ENCODE measurements at places on chromosomes 4 and X.

DNA sequence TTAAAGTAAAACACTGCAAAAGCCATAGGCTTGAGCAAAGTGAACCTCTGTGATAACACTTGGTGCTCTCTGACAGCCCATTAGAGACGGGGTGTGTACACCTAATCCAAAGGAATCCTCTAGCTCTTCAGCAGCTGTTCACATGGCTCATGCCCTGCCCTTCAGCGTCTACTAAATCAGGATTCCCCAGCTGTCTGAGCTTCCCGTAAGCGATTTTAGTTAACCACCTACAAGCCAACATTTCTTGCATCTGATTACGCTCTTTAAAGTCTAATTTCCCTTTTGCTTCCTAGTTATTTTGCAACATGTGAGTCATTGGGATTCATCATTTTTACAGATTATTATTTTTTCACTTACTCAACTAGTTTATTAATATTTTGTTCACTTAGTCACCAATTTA, 6.5 kb downstream of the DMD start:
- DNase-seq = peak; percentile 39

GRCh38 chr4:22778547-22779163, 85.9 kb downstream of the GBA3 start:
- no peak for DNase-seq

DNA sequence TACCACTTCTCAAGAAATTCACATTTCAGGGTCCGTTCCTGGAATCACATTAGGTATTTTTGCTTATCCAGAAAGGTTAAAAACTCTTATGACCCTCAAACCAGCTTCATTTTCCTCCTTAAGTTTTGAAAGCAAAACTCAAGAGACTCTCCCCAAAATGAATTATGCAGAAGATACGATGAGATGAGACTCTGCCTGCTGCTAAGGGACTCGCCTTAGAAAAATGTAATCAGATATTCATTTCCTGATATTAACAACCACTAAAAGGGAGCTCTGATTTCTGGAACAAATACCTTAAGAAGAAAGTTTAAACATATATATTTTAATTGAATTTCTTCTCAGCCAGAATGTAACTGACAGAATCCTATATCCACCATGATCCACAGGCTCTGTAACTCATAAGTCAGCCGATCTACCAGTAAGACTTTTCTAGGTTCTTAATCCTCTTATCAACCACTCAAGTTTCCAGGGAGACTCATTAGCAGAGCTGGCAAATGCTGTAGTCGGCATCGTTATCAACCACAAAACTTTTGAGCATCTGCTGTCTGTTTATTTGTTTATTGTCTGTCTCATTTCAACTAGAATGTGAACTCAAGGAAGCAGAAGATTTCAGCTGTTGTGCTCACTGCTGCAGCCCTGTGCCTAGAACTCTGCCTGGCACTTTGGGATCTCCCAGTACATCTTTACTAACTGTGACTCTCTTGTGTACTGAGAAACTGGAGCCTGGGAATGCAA, 112.5 kb downstream of the LDB2 start:
- DNase-seq = no peak

- no peak for DNase-seq
These were observed 8.7 kb downstream of the GAB1 start for GRCh38 chr4:143345356-143345755.

- no peak for DNase-seq
These were observed 13.4 kb downstream of the ADH1C start for GRCh38 chr4:99339172-99339571.

GRCh38 chr4:100882661-100883060, 364.8 kb upstream of the EMCN start:
- no peak for DNase-seq

GRCh38 chr4:71446479-71447081, 107.8 kb downstream of the SLC4A4 start:
- no peak for DNase-seq

DNA sequence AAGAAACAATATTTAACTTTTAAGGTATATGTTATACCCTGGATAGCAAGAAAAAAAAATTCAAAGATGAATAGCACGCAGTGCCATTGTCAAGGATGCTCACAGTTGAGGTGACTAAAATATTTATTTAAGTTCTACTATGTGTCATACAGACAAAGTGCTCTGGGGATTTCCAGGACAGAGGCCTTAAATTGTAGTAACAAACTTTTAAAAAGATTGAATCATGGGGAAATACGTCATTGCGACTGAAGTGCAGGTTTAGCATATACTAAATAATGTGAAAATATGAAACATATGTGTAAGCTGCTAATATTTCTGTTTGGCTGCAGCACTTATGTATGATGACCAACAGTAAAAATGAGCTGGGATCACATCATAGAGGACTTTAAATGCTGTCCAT, 748.0 kb upstream of the PCDH7 start:
- no peak for DNase-seq

DNA sequence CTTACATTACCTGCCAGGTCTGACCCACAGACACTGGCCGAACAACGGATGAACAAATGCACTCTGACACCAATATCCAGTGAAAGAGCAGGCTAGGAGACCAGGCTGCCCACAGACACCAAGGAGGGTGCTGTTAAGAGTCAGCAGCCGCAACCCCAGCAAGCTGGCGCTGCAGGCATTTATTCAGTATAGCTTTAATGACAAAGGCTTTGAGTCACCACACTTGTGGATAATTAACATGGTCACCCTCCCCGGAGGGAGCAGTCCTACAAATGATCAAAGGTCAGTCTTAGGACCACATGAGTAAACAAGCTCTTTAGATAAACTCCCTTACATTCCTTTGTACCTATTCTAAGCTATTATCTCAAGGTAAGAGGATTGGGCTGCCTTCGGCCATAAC, 368.5 kb upstream of the GRID2 start:
- DNase-seq = no peak

DNA sequence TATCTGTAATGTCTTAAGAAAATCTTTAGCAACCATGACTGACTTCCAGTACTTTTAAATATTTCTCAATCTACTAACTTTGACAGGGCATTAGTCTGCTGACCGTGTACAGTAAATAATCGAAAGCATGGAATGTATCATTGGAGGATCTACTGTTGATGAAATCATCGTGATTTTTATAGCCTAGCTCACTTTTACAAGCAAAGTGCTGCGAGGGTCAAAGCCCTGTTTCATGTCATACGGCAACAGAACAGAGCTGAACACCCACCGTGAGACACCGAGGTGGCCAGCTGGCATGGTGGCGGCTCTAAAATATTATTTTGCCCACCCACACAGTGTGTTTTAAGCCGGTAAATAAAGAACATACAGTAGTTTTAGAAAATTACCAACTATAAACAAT, 679.3 kb downstream of the FAT4 start:
- no peak for DNase-seq

GRCh38 chr4:151922811-151923210, 162.0 kb upstream of the GATB start:
- no peak for DNase-seq

DNA sequence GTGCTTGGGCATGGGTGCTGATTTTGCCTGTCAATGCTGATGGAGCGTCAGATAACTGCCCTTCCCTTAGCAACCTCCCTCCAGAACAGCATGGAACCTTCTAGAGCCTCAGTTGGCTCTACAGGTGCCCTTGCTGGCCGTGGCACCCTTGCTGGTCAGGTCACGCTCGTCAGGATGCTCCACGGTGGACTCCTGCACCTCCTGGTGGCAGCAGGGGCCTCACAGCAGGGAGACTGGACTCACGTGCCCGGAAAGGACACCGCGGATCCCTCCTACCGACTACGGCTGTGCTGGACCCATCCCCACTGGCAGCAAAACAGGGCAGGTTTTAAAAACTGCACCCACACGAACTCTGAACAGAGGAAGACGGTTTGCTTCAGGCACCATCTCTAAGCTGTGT, 82.1 kb upstream of the AFAP1 start:
- no peak for DNase-seq

- peak; percentile 46 for DNase-seq
These were observed 56.6 kb upstream of the SLC6A14 start for GRCh38 chrX:116379854-116380253.

GRCh38 chrX:1106478-1107210, 105.8 kb downstream of the CRLF2 start:
- no peak for DNase-seq

DNA sequence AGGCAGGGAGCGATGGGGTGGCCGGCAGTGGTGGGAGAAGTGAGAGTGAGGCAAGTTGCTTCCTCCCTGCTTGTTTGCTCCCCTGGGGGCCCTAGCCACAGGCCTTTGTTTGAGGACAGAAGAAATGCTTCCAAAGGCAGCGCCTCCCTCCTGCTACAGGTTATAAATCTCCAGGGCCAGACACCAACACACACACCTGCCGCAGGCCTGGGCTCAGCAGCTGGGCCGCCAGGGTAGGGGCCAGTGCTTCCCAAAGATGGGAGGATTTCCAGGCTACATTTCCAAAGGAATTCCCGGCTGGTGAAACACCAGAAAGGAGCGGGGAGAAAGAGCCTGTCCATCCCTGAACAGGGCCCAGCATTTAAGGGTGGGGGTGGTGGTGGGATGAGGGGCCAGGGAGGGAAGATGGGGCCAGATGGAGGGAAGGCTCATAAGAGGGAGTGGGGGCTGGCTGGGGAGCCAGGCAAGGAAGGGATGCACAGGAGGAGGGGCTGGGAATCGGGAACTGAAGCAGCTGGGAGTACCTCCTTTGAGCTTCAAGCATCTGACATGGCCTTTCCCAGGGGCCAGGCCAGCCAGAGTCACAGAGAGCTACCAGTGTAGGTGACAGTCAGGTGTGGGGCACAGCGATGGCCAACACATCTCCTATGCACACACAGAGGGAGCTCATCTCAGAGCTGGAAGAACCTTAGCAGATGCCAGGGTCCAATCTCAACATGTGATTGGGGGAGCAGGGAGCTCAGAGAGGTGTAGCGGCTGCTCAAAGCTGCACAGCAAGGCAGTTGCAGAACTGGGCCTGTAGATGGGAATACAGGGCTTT, 143.9 kb downstream of the PJA1 start:
- DNase-seq = peak; percentile 72

DNA sequence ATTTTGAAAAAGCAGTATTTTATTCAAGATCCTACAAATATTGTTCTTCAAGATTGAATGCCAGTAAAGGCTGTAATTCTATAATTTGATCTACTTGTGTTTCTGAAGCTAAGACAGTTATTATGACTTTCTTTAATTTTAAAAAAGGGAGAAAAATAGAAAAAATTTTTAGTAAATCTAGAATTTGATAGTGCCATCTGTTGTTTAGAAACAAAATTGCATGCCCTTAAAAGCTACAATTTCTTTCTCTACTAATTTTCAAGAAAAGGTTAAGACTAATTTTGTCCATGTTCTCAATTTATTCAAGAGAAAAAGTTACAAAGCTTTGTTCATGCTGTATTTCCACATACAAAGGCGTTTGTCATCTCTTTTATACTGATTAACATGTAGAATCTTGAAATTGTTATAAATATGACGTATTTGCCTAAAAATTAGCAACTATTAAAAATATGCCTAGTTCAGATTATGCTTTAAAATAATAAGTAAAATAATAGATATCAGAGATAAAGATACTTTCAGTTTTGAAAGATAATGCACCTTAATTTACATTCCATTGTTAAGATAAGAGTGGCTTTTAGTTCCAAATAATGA, 25.6 kb upstream of the MMRN1 start:
- no peak for DNase-seq

DNA sequence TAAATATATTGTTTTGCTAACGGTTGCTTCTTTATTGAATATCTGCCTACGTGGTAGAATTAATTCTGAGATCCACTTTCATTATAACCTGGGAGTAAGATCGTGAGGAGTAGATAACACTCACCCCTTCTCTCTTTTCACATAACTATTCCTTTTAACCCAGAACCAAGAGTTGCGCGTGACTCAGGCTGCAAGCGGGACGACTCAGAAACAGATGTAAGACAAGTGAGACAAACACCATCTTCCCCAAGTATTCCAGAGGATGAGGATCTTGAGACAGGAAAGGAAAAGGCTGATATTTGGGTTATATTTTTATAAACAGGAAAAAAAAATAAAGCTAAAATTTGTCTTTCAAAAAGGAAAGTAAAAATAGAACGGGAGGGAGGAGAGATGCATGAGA, 318.8 kb upstream of the NOCT start:
- no peak for DNase-seq

GRCh38 chr4:183329954-183330742, 7.9 kb upstream of the CLDN24 start:
- DNase-seq = no peak

DNA sequence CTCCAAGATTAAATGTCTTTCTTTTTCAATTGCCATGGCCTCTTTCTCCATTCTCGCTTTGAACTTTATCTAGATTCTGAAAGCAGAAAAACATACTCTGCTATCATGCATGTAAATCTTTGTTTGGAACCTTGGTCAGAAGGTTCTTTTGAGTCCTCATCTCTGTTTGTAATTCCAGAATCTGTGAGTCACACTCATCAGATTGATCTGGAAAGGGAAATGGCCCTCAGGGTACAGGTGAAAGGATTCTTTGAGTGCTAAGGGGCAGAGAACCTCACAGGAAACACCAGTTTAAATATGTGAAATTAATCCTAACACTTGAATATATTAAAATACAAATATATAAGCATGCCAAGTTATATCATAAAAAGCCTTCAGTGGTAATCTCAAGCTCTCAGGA, 211.0 kb upstream of the ADGRL3 start:
- no peak for DNase-seq

- DNase-seq = no peak
These were observed 88.9 kb upstream of the FAT4 start for GRCh38 chr4:125225806-125226205.

DNA sequence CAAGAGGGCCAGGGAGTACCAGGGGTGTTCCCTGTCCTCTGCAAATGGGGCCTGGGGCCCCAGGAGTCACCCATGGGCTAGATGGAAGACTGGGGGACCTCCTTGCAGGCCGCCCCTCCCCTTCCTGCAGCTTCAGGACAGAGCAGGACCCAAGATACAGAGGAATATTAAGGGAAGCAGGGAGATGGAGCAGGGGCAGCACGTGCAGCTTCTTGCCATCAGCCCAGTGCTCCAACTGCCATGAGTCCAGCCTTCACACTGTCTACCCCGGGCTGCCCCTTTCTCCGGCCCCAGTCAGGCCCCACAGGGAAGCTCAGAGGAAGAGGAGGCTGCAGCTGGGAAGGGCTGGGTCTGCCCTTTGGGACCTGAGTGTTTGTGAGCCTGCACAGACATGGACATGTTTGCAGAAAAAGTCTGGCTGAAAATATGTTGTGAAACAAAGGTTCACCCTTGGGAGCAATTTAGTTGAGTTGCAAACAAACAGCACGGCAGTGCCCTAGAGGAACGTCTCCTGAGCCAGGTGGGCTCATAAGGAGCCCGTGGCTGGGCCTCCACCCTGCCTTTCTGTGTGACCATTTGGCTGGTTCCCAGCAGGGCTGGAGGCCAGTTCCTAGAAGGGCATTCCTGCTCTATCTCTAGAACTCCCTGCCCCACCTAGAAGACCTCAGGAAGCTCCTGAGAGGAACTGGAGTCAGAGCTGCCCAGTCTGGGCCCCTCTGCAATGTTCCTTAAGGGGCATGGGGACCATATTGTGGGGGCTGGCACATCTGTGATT, 8.9 kb downstream of the FATE1 start:
- no peak for DNase-seq

GRCh38 chrX:40573763-40574162, 7.0 kb upstream of the ATP6AP2 start:
- no peak for DNase-seq
